Natural killer cell (primary cell): ENCODE measurements at places on chromosomes 13 and 19. TPM values are rescaled to one million over a fixed set of nuclear protein-coding genes. Genes with fewer than 3 reads are reported as not detected.

The RPL13A gene
- total RNA-seq = 2,284 TPM

The LHB gene
- total RNA-seq = not detected

The NKG7 gene
- total RNA-seq = 3,894 TPM

The SEMA6B gene
- total RNA-seq = 0.50 TPM

The DAND5 gene
- not detected for total RNA-seq

The TMEM255B gene
- 1.0 TPM for total RNA-seq

The ANGPTL8 gene
- total RNA-seq = not detected

The PRDX2 gene
- 66.9 TPM for total RNA-seq

The NKPD1 gene
- total RNA-seq = 0.66 TPM

The EEF1AKMT1 gene
- 3.8 TPM for total RNA-seq

The HS6ST3 gene
- total RNA-seq = not detected

The CGB3 gene
- total RNA-seq = not detected

The MAB21L1 gene
- 0.20 TPM for total RNA-seq

The TMEM221 gene
- not detected for total RNA-seq

The LMO7 gene
- total RNA-seq = 10.4 TPM

The ZNF439 gene
- total RNA-seq = 18.4 TPM

The TUBA3C gene
- total RNA-seq = not detected

The RASGRP4 gene
- total RNA-seq = 9.3 TPM

The ZSWIM9 gene
- total RNA-seq = 5.4 TPM

The PLIN3 gene
- 26.6 TPM for total RNA-seq

The ATCAY gene
- total RNA-seq = not detected

The SERPINE3 gene
- total RNA-seq = not detected

The LILRA1 gene
- 1.4 TPM for total RNA-seq

The TPTE2 gene
- total RNA-seq = 0.41 TPM

The DMWD gene
- 66.2 TPM for total RNA-seq

The CEACAM3 gene
- 1.3 TPM for total RNA-seq

The FARSA gene
- 29.3 TPM for total RNA-seq

The RRAS gene
- total RNA-seq = 5.9 TPM

The UHRF1 gene
- 2.8 TPM for total RNA-seq

The RAB3A gene
- total RNA-seq = 7.8 TPM

The PALM3 gene
- not detected for total RNA-seq

The ZNF471 gene
- total RNA-seq = 0.33 TPM

The FBN3 gene
- not detected for total RNA-seq
